ENCODE measurements at places on chromosomes 7 and 10.

- no peak for DNase-seq
These were observed 16.0 kb upstream of the GALNTL5 start for GRCh38 chr7:151940048-151940811.

GRCh38 chr7:142711196-142711595 lies 38.1 kb upstream of the PRSS1 start:
- no peak for DNase-seq

DNA sequence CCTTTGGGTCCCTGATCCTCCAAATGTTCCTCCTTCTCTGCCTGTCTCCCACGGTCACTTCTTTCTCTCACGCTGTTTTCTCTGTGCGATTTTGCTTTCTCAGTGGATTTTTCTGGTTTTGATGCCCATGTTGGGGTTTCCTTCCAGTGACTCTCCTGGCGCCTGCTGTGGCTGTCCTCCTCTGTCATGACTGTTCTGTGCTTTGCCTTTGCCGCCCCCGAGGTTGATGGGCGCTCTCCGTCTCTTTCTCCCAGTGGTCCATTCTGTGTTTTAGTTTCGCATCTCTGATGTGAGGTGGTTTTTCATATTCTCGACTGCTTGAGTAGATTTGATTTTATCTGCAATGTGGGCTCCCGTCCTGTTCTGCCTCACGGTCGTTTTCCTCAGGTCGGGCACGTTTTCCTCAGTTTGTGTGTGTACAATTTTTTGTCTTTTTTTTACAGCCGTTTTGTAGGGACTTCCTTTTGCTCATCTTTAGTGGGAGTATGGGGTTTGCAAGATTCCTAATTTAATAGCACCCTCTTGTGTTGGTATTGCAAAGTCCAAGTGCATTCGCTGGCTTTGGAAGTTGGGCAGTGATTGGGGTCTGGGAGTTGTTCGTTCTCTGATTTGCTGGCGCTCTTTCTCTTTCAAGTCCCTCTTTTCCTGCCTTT lies 100.0 kb downstream of the INPP5A start:
- peak; percentile 12 for DNase-seq

GRCh38 chr7:22663357-22663718 lies 63.7 kb upstream of the IL6 start:
- no peak for DNase-seq

- no peak for DNase-seq
These were observed 195.2 kb downstream of the MDFIC start for GRCh38 chr7:115116773-115117715.

GRCh38 chr7:37643876-37644275 lies 39.7 kb upstream of the GPR141 start:
- DNase-seq: peak; percentile 6

DNA sequence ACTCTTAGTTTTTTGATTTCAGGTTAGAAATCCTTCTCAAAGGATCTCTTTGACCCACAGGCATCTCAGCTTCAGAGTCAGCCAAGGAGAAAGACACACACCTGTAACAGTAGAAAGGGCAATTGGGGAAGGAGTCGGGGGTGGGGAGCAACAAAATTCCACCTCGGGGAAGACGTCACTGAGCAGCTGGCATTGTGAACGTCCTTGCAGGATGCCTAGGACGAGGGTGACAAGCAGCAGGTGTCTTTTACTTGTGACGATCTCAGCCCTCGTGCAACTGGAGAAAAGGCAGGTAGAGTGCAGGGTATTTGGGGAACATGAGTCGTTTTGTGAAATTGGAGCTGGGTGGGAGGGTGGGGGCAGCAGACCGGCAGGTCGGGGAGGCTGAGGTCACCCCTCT lies 627.0 kb downstream of the ACTR3B start:
- DNase-seq: no peak

DNA sequence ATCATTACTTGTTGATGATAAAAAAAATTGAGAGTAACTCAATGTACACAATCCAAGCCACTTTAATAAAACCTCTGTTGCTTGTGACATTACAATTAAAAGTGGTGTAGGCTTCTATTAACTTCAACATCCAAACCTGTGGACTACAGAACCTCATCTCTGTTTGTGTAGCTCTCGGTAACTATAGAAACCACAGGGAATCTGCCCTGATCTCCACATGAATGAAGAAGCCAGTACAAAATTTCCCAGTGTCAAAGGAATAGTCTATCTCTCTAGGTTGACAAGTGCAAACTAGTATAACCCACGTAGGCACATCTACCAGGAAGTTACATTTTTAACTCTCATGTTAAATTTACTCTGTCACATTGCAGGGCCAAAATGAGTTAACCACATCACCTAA lies 204.3 kb downstream of the CHCHD3 start:
- DNase-seq: no peak

DNA sequence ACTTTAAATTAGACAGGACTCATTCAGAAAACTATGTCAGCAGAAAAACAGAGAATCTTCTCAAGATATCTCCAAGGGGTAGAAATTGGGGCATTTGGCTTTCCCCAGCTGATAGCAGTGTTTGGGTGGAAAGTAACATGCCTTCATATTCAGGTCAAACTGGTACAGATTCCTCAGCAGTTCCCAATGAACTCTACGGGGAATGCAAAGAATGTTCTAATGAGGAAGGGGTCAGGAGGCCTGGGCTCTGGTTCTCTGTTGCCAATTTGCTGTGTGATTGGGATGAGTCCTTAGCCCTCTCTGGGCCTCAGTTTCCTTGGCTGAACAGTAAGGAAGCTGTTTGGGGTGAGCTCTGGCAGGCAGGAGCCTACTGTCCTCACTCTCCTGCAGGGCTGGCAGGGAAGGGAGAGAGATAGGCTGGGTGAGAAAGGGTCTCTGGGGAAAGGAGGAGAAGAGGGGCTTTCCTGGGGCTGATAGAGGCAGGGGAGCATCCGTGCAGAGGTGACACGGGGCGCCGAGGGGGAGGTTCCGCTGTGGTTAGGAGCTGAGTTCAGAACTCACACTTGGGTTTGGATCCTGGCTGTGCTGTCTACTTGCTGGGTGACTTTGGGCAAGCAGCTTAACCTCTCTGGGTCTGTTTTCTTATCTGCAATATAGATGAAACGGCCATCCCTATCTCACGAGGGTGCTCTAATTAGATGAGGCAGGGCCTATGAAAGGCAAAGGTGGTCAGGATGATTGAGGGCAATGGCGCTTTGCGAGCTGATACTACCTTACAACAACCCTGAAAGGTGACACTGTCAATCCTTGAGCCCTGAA lies 45.1 kb downstream of the SPOCK2 start:
- no peak for DNase-seq

- peak; percentile 31 for DNase-seq
These were observed 65.2 kb downstream of the AOAH start for GRCh38 chr7:36659172-36659516.

Data from COR-L47 (cell line).